ENCODE measurements at places on chromosomes 12 and 14.

DNA sequence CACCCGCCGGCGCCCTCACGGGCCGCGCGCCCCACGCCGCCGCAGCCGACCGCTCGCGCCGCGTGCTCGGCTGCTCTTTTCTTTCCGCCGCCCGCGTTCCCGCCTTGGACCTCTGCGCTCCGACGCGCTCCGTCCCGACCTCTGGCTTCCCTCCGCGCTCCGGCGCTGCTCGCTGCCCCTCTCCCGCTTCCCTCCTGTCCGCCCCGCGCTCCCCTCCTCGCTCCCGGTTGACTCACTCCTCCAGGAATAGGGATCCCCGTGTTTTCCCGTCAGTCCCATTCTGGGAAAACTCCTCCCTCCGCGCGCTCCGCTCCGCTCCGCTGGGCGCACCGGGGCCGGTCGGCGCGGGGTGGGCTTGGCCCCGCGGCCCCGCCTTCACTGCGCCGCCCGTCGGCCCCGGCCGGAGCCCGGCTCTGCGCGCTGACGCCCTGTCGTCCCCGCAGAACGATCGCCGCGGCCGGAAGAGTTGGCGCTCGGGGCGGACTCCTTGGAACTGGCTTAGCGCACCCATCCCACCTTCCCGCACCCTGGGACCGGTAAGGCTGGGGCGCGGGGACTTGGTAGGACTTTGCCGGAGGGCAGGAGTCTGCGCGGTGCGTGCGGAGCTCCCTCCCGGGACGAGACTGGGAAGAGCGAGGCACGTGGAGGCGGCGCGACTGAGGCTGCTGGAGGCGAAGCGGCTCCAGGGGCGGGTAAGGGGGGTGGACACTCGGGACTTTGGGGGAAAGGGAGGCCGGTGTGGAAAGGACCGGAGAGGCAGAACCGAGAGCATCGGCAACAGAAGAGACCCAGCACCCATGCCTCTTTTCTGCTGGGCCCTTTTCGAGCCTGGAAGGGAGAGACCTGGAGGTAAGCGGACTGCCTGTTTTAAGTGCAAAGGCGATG, 550 bp downstream of the TEAD4 start:
- peak; percentile 56 for DNase-seq

DNA sequence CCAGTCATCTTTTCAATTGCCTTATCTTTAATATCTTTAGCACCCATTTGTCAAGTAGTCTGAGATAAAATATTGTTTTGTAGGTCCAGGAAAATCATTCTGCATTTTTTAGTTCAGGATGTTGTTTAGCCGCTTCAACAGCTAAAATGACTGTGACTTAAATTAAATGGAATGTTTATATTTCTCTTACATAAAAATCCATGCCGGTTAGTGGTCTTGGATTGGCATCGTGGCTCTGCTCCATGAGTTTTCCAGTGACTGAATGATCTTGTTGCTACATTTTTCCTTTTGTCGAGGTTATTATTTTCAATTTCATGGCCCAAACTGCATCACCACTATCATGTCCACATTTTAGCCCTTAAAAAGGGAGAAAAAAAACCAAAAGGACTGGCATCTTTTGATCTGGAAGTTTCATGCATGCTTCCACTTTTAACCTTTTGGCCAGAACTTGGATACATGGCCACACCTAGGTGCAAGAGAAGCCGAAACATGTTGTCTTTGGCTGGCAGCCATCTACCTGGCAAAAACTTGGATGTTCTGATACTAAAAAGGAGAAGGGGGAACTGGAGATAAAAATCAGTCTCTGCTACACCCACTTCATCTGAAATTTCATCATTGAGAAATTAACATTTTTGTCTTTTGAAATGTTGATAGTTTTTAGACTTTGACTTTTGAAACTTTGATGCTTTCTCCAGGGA, 142.4 kb downstream of the OTOGL start:
- DNase-seq, result peak; percentile 15

DNA sequence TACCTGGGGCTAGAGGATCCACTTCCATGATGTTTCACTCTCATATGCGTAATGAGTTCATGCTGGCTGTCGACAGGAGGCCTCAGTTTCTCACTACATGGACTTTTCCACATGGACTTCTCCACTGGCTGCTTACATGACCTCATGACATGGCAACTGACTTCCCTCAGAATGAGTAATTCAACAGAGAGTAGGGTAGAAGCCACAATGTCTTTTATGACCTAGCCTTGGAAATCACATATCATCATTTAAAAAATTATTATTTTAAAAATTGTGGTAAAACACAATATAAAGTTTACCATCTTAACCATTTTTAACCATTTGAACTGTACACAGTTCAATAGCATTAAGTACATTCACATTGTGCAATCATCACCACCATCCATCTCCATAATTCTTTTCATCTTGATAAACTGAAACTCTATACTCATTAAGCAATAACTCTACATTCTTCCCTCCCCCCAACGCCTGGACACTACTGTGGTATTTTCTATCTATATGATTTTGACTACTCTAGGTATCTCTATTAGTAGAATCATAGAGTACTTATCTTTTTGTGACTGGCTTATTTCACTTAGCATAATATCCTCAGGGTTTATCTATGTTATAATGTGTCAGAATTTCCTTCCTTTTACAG, 144.5 kb downstream of the TGFB3 start:
- DNase-seq, result no peak

GRCh38 chr12:68835333-68835908, 27.4 kb downstream of the MDM2 start:
- no peak for DNase-seq

- no peak for DNase-seq
Observed at GRCh38 chr14:40870252-40870651, 736.4 kb upstream of the LRFN5 start.

- no peak for DNase-seq
Observed at GRCh38 chr12:90128526-90128925, 419.9 kb upstream of the ATP2B1 start.

DNA sequence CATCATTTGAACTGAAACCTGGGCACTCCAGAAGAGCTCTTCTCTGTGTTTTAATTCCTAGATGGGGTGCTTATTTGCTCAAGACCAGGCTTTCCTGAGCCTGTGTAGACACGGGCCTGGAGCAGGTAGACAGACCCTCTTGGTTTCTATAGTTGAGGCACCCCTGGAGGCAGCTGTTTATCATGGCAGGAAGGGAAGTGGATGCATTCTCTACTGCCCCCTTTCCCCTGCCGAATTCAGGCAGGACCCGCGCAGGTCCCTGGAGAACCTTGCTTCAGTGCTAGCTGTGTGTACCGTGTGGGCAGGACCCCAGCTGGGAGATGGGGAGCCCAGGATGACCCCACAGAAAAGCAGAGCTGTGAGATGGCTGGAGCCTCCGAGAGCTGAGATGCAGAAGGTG, 6.0 kb downstream of the CACNA1C start:
- no peak for DNase-seq

DNA sequence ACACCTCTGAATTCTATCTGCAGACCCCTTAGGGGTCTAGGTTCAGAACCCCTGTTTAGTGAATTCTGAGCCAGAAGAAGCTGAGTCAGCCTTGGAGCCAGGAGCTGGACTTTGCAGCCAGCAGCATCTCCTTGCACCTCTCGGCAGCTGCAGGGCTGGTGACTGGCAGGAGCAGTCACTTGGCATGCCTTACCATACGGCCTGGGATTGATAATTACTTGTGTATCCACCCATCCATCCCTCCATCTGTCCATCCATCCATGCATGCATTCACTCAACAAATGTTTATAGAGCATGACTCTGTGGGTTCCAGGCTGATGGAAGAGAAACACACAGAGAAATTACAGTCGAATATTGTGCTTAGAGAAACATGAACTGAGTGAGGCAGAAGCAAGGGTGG, 67.5 kb upstream of the PRIMA1 start:
- no peak for DNase-seq

- DNase-seq, result no peak
Observed at GRCh38 chr12:100234591-100235304, 32.1 kb downstream of the DEPDC4 start.
